ENCODE measurements at places on chromosomes 2 and 18.

- DNase-seq = no peak
Measured at GRCh38 chr2:220163486-220163885, 536.1 kb downstream of the SLC4A3 start.

- DNase-seq = peak; percentile 60
Measured at GRCh38 chr2:216210701-216211540, 101.8 kb downstream of the XRCC5 start.

- no peak for DNase-seq
Measured at GRCh38 chr18:12295389-12296086, 12.5 kb upstream of the TUBB6 start.

DNA sequence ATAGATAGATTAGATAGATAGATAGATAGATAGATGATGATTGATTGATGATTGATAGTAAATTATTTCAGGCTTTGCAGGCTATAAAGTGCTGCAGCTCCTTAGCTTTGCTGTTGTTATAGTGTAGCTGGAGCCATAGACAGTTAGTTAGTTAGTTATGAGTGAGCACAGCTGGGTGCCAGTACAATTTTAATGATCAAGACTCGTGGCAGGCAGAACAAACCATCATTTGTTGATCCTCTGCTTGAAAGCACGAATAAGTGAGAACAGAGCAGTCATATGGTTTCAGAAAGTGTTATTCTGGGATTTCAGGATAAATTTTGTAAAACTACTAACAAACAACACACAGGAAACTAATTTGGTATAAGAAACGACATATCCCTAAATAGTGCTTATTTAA is 53.9 kb downstream of the THOC1 start:
- no peak for DNase-seq

- DNase-seq = no peak
Measured at GRCh38 chr2:216505133-216506106, 6.8 kb downstream of the RPL37A start.

DNA sequence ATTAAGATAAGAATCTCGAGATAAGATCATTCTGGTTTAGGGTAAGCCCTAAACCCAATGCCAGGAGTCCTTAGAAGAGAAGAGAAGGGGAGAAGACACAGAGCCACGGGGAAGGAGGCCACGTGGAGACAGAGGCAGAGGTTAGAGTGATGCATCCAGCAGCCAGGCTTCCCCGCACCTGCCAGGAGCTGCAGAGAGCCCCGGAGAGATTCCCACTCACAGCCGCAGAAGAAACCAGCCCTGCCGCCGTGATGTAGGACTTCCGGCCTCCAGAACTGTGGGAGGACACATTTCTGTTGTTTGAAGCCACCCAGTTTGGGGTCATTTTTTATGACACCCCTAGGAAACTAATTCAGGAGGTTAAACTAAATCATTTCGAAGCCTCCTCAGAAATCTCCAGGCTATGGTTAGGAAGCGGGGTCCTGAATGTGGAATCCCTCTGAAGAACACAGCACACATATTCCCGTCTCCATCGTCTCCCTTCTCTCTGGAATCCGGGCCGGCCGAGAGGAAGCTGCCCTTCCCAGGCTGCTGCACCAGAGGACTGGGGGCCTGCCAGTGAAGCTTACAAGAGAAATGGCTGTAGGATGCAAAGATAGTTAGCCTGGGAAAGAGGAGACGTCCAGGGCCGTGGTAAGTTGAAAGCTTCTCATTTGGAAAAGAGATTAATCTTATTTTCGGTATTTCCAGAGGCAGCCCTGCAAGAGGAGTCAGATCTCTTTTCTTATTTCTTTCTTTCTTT is 156.6 kb downstream of the TWIST2 start:
- peak; percentile 60 for DNase-seq

DNA sequence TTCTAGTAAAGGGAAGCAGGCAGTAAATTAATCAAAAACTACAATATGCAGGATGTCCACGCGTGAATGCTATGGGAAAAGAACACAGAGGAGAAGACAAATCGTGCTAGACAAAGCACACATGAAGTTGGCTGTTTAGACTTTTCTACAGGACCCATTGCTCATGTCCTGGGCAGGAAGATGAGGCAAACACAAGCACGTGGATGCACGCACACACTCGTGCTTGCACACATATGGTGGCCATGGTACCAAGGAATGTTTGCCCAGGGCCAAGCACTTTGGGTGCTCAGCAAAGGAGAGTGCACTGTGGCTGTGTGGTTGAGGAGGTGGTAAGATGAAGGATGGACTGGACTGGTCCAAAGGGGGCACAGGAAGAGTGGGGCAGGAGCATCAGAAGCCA is 80.2 kb upstream of the MCFD2 start:
- no peak for DNase-seq

DNA sequence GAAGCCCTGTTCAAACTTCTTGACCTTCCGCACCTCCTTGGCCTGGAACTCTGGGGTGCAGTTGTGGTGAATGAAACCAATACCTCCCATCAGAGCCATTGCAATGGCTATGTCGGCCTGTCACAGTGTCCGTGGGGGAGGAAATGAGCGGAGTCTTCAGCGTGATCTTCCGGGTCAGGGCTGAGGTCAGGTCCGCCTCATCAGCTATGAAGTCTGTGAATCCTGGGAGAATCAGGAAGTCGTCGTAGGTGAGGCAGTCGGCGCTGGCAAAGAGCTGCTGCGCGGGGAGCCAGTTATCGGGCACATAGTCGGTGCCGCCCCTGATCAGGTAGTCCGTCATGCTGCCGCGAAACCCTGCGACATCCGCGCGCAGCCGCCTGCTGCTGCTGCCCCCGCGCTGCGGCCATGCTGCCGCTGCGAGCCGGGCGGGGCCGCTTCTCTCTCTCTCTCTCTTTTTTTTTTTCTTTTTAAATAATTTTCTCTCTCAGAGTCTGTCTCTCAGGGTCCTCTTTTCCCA is 154.1 kb upstream of the ZSWIM2 start:
- no peak for DNase-seq

DNA sequence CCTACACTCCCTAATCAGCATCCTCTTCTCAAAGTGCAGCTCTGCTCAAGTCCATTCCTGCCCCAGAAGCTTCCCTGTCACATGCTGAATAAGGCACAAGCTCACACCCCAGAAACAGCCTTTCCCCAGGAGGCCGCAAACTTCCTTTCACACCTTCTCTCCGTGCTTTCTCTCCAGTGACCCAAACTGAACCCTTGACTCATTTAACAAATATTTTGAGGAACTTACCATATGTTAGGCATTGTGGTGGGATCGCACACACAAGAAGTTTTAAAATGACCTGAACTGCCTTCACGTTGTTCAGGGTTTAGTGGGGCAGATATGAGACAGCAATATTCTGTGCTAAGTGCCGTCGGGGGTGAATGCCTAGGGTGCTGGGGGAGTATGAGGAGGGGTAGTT is 161.3 kb downstream of the INSIG2 start:
- DNase-seq = no peak

DNA sequence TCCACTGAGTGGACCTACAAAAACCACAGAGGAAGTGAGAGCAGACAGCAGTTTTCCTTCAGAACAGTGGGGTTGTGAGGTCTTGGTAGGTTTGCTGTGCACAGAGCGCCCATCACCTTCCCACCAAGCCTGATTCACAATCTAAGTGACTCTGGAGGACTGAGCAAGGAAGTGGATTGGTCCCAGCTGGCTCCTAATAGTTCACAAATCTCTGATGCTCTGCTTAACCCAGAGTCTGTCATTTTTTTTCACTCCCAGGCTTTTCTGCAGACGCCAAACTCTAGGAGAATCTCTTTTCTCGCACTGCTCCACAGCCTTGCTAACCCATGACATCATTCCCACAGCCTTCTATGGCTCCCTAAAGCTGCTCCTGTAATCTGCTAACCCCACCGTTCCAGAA is 280.4 kb downstream of the C1D start:
- peak; percentile 37 for DNase-seq

DNA sequence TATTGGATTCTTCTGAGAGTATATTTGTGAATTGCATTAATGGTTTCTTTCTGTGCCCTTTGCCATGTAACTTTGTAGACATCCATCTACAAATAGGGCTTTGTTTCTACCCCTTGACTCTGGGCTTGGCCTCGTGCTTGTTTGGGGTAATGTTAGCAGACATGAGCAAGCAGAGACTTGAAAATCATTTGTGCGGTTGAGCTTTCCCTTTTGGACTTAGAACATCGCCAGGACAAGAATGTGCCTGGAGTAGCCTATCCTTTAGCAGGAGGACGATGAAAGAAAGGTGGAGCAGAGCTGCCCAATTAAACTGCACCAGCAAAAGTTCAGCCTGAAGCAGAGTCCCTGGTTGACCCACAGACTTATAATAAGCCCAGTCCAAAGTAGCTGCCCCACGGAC is 785.9 kb downstream of the EPHA4 start:
- no peak for DNase-seq

DNA sequence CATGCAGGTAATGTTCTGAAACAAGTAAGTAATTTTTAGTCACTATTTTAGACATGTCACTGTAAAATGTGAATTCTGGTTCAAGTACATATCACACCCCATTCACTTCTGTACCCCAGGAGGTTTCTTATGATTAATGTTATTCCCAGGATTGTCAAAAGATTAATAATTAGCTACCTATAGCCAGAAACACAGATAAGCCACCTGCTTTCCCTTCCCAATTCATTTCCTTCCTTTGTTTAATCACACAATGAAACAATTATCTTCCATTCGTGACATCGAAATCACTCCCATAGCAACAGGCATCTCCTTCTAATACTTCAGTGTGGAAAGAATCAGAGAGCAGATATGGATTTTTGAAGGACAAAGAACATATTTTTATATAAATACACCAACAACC is 1650.3 kb upstream of the CELF4 start:
- DNase-seq = no peak

DNA sequence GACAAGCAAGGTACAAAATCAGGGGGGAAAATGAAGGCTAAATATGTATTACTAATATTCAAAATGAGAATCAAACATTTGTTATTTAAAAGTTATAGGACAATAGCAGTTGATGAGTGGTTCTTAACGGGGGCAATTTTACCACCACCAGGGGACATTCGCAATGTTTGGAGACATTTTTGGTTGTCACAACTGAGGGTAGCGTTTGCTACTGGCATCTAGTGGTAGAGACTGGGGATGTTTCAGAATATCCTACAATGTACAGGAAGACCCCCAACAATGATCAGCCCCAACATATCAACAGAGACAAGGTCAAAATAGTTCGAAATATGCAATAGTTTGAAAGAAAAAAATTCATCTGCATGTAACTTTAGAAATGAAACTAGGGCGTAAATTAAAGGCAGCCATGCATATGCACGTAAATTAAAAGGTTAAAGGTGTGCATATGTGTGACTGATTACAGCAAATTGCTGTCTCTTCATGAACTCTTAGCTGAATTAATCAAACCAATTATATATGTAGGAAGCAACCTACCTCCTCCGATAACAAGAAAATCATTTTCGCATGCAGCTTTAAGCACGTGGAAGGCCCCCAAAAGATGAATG is 61.2 kb upstream of the CUL3 start:
- no peak for DNase-seq

GRCh38 chr2:105573490-105573889 is 171.2 kb upstream of the NCK2 start:
- no peak for DNase-seq

DNA sequence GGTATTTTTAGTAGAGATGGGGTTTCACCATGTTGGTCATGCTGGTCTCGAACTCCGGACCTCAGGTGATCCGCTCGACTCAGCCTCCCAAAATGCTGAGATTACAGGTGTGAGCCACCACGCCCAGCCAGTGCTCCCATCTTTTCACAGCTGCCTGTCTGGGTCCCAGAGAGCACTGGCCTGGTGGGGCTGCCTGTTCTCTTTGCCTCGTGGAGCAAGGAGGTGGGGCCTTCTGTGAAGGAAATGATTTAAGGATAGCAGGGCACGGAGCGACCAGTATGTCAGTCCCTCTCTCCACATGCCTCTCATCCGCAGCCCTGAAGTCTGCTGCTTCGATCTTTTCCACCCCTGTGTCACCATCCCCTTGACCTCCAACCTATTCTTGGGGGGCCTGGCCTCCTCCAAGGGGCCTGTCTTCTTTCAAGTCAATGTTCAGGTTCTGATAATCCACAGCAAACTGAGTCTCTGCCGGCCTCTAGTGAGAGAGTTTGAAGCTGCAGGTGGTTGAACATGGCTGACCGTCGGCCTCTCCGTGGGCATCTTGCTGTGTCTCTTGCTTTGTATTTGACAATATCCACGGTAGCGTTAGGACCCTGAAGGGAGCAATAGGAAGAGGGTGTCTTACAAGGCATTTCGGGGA is 28.2 kb upstream of the GIGYF2 start:
- DNase-seq = peak; percentile 29

DNA sequence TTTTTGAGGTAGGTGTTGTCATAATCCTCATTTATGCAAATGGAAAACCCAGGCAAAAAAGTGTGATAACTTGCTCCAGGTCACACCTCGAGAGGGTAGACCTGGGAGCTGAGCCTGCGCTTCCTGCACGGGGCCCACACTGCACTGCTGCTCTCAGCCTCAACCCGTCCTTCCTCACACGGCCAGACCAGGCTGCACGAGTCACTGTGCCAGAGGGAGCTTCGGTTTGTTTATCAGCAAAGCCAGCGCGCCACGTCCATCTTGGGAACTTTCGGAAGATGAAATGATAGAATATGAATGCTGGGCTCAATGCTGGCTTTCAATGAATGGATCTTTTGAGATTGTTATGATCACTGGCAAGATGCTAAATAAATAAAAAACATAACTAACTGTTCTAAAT is 14.4 kb downstream of the COPS9 start:
- no peak for DNase-seq

- no peak for DNase-seq
Measured at GRCh38 chr2:138390316-138390945, 111.1 kb upstream of the SPOPL start.

DNA sequence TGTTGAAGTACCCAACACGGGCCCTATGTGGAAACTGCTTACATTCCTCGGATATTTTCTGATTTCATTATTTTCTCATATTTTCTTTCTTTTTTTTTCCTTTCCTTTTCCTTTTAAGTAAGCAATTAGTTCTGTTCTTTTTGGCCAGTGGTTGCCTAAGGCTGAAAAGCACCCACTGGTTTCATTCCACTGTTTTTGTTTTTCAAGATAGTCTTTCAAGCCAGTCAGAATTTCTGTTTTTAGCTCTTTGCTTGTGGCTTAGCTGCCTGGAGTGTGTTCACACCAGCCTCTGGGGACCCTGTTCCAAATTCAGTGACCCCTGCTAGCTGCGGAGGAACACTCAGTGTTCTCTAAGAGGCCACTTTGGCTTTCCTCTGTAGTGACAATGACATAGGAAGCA is 73.6 kb downstream of the NRP2 start:
- no peak for DNase-seq

DNA sequence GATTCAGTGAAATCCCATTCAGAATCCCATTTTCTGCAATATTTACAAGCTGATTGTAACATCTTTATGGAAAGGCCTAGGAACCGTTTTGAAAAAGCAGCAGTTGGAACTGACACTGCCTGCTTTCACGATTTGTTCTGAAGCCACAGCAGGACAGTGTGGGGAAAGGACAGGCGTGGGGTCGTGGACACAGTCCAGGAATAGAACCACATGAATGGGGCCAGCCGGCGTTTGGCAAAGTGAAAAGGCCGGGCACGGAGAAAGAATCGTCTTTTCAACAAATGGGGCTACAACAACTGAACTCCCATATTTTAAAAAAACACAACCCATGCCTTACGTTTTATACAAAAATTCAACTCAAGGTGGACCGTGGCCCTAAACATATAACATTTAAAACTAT is 69.8 kb downstream of the SLC66A2 start:
- DNase-seq = no peak

- DNase-seq = peak; percentile 16
Measured at GRCh38 chr2:158500333-158500732, 43.6 kb downstream of the PKP4 start.

- DNase-seq = no peak
Measured at GRCh38 chr2:32498306-32498705, 129.5 kb upstream of the TTC27 start.

GRCh38 chr2:119545754-119546446 is 1.7 kb downstream of the CFAP221 start:
- DNase-seq = no peak

- DNase-seq = peak; percentile 94
Measured at GRCh38 chr2:188892636-188893035, 81.5 kb upstream of the COL3A1 start.

All from umbilical cord (tissue), 2 donors.